ENCODE measurements at places on chromosomes 3 and 15.

DNA sequence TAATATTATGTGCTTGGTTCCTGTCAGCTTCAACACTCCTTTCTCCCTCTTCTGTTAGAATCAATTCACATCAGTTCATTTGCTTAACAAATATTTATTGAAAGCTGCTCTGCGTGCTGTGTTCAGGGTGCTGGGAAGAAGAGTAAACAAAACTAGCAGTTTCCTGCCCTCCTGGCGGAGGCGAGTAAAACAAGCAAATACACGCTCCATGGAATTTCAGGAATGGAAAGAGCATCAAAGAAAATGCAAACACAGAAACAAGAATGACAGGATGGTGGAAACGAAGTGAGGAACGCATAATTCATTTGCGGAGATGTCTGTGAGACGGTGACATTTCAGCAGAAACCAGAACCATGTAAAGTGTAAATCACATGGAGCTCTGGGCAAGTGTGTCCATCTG lies 49.4 kb upstream of the SPTSSB start:
- no peak for DNase-seq

DNA sequence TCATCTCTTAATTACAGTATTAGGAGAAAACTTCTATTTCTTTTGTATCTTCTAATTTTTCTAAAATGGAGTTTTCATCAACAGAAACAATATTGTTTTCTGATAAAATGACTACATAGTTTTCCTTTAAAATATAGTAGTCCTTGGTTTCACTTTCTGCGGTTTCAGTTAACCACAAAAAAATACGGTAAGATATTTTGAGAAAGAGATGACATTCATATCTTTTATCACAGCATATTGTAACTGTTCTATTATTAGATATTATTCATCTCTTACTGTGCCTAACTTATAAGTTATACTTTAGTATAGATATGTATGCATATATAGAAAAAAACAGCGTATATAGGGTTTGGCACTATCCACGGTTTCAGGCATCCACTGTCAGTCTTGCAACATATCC lies 2.3 kb downstream of the B4GALT4 start:
- DNase-seq: no peak

DNA sequence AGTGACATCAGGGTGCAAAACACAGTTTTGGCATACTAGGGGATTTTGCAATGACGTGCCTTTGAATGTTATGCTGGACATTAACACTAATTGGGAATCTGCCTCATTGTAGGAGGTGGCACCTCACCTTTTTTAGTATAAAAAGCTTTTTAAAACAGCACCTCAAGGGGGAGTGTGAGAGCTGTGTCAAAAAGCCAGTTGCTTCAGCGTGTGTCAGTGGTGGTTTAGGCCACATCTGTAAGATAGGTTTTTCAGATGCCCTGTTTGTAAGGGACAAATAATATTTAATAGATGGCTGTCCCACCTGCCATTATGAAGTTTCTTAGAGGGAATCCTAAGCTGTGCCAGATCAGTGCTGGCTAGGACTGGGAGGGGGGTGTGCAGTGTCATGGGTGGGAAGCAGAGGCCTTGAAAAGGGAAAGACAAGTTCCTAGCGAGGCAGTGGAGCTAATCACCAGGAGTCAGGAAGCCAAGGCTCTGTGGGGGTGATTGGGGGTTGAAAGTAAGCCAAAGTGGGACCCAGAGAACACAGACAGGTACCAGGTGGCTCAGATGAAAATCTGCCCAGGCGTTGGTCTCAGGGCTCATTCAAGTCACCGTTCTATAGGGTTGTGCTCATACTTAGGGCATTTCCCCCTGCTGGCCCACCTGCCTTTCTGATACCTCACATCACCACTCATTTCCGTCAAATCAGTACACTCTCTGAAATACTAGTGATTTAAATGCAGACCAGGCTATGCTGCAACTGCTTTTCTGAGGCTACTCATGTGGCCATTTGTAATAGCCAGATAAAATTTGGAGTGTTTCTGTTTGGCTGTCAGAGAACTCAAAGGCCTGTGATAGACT lies 120.5 kb downstream of the BBX start:
- no peak for DNase-seq

- no peak for DNase-seq
These were observed 383.2 kb upstream of the TBL1XR1 start for GRCh38 chr3:177580437-177580836.

GRCh38 chr3:117893638-117894037 lies 1141.0 kb downstream of the IGSF11 start:
- DNase-seq: no peak

DNA sequence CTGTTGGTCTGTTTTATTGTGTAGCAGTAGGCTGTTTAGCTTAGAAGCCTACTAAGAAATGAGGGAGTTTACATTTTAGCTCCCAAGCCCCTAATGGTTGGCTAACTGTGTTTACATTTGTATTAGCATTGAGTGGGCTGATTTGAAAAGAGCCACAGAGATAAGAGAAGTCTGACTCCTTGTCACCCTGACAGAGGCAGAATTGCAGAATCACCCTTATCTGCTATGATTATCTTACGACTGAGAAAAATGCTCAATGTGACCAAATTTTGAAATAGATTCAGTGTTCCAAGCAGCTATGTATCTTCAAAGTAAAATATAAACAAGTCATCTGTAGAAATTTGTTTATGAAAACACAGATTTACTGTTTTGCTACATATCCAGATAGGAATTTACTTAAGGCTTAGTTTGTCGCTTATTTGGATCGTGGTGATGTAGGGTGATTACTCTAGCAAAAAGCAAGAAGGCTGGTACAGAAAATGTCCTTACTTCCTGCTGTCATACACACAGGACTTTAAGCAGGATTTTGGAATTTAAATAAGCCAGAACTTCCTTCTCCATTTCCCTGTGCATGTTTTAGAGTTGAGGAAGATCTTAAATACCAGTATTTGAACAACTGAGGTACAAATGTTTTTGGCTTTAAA lies 19.0 kb downstream of the SEMA6D start:
- no peak for DNase-seq

DNA sequence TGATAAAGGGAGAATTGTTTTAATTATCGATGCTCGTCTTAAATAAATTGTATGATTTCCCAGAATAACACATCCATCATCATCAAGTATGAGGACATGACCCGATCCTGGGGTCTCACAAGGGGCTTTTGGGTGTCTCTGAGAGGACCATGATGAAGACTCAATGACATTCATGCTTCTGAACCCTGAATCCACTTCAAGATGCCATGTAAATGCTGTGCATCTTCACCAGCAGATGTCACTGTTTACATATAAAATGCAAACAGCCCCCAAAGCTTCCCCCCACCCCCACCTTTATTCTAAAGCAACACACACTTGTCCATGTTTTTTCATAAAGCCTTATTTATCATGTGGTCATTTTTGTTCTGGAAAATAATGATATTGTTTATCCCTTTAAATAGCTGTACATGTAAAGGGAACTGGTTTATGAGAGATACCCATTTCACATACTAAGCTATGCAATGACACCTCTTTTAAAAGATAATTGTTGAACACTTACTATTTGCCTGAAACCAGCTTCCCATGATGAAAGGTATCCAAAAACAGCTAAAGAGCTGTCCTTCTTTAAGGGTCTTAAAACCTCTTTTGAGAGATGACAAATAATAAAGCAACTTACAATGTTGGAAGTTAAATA lies 69.7 kb upstream of the UBE3A start:
- DNase-seq: no peak

- no peak for DNase-seq
These were observed 23.9 kb upstream of the FRMD4B start for GRCh38 chr3:69409831-69410230.

DNA sequence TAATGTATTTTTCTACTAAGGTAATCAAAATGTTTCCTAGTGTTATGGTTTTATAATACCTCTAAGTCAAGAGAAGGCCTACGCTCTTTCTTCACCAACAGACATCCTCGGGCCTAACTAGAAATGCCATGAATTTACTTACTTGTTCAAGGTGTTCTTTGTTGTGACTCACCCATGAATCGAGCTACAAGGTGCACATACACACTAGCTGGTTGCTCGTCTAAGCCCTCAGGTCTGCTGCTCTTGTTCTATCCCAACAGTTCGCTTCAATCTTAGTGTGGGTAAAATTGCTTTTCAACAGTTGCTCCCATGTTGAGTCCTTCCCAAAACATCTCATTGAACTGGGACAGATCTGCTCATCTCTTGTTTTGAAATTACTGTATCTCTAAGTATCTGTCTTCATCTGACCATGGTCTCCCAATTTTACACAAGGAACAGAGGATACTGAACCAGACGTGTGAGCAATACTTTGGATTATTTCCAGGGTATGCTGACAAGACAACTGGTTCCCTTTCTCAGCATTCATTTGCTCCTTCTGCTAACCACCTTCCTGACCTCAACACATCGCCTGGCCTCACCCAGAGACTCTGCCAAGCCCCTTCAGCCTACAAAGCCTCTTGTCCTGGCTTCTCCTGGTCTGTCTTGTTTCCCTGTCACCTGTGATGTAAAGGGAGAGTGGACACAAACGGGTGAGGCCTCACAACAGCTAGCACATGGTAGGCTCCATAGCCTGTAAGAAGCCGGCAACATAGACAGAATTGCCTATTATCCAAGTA lies 84.2 kb downstream of the NEDD4 start:
- no peak for DNase-seq

DNA sequence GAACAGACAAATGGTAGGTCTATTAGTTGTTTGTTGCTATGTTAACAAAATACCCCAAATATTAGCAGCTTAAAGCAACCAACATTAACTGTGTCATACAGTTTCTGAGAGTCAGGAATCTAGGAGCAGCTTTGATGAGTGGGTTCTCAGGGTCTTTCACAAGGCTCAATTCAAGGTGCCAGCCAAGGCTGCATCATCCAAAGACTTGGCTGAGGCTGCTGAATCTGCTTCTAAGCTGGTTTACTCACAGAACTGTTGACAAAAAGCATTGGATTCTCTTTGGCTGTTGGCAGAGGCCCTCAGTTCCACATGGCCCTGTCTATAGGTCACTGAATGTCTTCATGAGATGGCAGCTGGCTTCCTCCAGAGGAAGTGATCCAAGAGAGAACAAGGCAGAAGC lies 40.3 kb upstream of the TSC22D2 start:
- no peak for DNase-seq

DNA sequence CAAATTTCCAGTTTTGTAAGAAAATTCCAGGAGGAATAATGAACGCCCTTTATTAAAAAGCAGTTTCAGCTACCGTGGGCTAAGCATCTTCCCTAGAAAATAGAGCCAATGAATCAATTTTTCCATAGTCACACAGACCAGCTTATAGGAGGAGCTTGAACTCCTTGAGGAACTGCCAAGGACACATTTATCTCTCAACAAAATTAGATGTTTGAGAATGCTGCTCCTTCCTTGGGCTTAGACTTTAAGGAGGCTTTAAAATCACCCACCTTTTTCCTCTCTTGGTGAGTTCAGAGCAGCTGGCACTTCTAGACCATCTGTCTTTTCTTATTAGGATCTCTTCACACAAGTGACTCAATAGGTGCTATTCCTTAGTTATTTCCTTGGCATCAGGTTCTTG lies 588.0 kb downstream of the SQOR start:
- no peak for DNase-seq

GRCh38 chr3:101963902-101964362 lies 114.6 kb downstream of the NFKBIZ start:
- DNase-seq: no peak

- no peak for DNase-seq
These were observed 868 bp downstream of the SATB1 start for GRCh38 chr3:18424213-18424728.

DNA sequence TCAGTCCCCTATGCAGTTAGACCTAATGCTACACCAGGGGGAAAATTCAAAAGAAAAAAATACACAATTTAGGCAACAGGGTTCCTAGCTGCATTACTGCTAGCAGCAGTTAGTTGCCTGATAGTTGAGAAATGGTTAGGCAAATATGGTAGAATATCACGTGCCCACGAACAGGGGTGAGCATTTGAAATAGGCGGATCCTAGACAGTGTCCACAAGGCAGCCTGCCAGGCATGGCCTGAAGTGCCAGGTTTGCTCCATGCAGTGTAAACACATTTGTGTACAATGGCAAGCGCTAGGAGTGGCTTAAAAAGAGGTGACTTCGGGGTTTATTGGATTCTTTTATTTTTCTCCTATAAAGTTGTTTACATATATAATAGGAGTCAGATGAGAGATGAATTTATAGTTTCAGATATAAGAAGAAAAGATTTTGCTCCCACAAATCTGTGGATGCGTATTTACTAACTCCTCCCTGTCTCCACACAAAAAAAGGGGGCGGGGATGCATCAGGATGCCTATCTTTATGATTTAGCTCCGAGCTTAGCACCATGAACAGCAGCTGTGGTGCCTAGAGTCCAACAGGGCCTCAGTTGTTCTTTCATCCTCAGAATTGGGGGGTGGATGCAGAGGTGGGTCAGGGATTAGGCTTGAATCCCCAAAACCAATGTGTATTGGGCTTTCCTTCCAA lies 3.9 kb upstream of the TGM4 start:
- DNase-seq: no peak

- DNase-seq: no peak
These were observed 6.3 kb upstream of the CA12 start for GRCh38 chr15:63387748-63388493.

GRCh38 chr3:169029674-169030285 lies 633.7 kb downstream of the MECOM start:
- DNase-seq: no peak

GRCh38 chr3:8481380-8481779 lies 20.2 kb upstream of the LMCD1 start:
- DNase-seq: no peak

DNA sequence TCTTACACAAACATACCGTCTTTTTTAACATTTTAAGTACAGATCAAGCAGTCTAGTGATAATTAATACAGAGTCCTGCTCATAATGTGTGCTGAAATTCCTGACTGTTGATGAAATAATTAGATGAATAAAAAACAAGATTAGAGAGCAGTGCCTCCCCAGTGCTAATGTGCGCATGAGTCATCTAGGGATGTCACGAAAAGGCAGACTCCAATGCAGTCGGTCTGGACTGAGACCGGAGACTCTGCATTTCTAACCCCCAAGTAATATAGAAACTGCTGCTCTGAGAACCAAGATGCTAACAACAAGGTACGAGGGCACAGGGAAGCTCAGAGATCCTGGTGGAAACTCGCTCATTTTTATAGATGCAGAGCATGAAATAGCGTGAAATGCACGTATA lies 61.4 kb downstream of the COL8A1 start:
- no peak for DNase-seq
